Kidney tubule cell (primary cell): ENCODE measurements at places on chromosomes 7 and 10.

DNA sequence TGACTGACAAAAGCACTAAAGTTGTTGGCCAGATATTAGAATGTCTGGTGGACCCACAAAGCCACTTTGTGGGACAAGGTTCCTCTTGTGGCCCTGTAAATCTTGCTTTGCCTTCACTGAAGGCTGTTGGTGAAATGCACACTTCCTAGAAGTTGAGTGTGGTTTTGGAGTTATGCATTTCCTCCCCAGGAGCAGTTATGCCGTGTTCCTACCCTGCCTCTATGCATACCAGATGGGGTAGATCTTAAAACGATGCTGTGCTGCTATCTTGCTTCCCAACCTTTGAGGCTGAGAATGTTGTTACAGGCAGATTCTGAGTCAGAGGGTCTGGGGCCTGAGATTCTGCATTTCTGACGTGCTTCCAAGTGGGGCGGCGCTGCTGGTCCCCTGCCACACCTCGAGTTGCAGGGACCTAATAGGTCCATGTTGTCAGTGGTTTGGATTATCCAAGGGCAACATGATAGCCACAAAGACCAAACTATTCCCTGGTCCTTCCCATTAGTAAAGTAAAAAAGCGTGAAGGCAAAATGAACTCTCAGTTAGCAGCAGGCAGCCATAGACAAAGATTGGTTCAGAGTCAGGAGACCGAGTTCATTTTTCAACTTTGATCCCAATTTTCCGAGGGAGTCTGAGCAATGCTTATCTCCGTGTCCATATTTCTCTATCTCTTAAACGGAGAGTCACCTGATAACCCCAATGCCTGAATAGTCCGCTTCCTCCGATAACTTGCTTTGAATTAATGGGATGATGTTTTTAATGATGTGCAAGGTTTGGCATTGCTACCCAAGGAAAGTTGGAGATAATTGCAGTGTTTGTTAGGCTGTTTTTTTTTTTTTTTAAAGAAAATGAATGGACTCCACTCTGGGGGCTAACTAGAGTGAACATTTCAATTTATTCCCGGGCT lies 55.8 kb downstream of the CDHR3 start:
- no peak for DNase-seq

DNA sequence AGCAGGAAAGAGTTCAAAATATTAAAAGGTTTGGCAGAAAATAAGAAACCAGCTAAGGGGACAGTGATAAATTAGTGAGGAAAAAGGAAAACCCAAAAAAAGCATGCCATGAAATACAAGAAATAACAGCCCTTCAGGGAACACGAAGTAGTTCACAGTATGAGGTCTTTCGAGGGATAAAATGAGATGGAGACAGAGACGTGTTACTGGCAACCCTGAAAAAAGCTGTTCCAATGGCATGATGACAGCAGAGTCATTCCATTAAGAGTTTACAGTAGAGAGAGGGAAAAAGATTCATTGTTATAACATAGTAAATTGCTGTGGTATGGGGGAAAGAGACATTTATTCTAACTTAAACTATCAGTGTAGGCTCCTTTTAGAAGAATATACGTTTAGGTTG lies 391.2 kb downstream of the ANKRD7 start:
- DNase-seq = no peak

- DNase-seq = peak; percentile 32
Observed at GRCh38 chr10:28254290-28254985, 48.4 kb downstream of the MPP7 start.

- DNase-seq = no peak
Observed at GRCh38 chr10:61175316-61175715, 231.3 kb upstream of the RHOBTB1 start.

- DNase-seq = peak; percentile 12
Observed at GRCh38 chr7:362402-363096, 72.6 kb downstream of the FOXL3 start.

GRCh38 chr10:182441-183201 lies 47.4 kb downstream of the ZMYND11 start:
- DNase-seq = peak; percentile 34

GRCh38 chr7:55483046-55483445 lies 89.3 kb downstream of the VOPP1 start:
- DNase-seq = no peak

DNA sequence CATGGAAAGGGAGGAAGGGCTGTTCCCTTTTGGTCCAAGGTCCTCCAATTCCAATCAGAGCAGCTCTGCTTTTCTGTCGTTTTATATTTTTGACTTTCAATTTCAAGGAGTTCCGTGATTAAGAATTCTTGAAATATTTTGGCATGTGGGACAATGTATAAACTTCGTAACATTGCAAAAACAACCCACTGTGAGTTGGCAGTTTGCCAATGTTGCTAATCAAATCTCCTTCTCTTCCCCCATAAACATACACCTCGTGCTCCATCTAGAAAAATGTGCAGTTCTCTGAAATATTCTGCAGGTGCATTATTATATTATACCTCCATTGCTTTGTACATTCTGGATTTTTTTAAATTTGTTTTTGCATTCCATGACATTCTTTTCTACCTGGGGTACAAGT lies 49.8 kb downstream of the POU6F2 start:
- DNase-seq = no peak

DNA sequence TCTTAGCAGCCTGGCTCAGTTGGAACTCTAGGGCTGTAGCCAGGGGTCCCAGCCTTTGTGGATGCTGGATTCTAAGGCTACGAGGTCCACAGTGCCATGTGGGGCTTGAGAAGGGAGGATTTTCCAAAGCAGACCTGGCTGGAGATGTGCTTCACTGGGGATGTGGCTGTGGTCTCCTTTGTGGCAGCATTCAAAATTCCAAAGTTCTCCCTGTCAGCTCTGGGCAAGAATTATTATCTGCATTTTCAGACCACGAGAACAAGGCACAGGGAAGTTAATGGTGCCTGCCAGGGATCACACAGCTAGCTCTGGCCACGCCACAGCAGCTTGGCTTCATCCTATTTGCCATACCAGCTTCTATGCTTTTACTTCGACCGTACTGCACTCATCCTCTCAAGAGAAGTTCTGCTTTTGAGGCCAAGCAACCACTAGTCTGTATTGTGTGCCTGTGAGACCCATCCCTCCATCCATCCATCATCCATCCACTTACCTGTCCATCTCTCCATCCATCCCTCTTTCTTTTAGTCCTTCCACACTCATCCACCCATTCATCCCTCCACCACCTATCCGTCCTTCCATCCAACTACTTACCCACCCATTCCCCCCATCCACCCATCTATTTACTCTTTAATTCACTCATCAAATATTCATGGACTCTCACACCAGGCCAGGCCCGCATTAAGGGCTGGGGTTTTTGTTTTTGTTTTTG lies 71.5 kb downstream of the ZMIZ1 start:
- DNase-seq = peak; percentile 36

GRCh38 chr10:51075043-51075872 lies 971 bp downstream of the PRKG1 start:
- DNase-seq = no peak

- DNase-seq = no peak
Observed at GRCh38 chr10:101123085-101123814, 7.8 kb upstream of the TLX1 start.

DNA sequence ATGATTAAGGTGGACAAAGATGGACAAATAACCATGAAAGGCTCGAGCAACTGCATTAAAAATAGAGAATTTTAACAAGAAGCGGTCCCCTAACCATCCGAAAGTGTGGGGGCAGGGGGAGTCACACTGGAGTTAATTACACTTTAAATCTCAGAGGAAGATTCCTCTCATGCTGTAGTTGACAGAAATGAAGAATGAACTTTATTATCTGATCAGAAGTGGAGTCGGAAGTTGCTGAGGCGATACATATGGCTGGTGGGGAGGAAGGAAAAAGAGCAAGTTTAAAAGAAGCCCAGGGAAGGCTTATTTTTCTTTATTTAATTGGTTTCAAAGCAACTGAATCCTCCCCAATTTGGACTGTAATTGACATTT lies 102.3 kb upstream of the FAM171A1 start:
- no peak for DNase-seq

DNA sequence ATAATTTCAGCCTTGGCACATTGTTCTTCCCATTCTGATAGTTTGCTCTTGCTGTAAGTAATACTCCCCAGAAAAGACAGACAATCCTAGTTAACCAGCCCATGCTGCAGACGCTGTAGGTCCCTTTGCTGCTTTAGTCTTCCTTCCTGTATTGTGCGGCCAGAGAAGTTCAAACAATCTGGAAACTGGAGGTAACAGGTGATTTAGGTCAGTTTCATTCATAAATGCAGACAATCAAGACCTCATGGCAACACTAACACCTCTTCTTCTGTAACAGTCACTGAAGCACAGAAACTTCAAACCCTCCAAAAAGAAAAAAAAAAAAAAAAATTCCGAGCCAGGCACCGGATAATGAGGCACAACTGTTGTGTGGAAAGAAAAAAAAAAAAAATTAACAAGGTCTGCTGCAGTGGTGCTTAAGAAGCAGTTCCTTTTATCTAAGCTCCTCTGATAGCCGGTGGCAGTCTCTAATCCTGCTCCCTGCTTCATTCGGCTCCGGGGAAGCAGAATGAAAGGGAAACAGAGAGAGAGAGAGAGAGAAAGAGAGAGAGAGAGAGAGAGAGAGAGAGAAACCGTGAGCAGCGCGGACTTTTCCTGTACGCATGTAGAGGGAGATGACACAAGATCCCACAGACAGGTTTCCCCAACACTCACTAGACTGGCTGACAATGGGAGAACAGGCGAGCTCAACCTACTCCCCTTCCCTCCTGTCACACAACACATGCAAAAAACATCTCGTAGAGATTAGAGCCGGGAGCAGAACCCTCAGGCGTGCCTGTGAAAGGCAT lies at the start of gene SEMA3A:
Gene SEMA3A, minus strand, starts transcription at position 306 of the 788 bp plus-strand sequence. Its CDS starts 203 bp downstream, at position 103.
- peak; percentile 76 for DNase-seq

GRCh38 chr7:158829021-158829341 lies 328 bp downstream of the ESYT2 start:
- peak; percentile 83 for DNase-seq

DNA sequence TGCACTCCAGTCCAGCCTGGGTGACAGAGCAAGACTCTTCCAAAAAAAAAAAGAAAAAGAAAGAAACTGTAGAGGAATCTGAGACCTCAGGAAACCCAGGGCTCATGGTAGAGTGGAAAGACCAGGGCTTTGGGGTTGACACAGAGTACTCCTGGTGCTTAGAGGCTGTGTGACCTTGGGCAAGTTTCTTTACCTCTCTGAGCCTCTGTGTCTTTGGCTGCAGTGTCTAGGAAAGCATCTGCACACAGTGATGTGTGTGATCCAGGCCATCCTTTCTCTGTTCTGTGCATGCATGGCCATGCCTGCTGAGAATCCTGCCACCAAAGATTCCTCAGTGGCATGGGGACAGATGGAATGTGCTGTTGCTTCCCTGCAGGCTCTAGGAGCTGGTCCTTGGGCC lies 71.7 kb upstream of the GTF2I start:
- no peak for DNase-seq

DNA sequence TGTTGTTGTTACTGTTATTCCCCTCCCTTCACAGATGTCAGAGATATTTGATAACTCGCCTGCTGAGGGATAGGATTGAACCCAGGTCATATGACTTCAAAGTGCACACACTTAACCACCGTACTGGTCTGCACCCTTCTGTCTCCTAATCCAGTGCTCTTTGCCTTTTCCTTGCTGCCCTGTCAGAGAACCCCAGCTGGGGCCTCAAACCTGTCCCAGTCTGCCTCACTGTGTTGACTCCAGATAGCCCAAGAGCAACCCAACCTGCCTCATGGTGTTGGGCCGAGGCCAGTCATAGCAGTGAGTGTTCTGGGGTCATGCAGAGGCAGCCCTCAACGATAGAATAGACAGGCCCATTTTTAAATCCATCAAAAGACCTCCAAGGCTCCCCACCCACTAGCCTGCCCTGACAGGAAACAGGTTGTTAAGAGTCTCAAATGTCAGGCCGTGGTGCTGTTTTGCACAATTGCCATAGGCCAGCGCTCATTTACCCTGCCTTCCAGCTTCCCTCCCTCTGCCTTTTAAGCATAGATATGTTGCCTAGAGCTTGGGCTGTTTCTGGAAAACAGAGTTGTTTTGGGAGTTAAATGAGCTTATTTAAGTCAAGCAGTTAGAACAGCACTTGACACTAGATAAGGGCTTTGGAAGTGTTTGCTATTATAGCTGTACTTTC lies 37.0 kb upstream of the PDCD4 start:
- no peak for DNase-seq

DNA sequence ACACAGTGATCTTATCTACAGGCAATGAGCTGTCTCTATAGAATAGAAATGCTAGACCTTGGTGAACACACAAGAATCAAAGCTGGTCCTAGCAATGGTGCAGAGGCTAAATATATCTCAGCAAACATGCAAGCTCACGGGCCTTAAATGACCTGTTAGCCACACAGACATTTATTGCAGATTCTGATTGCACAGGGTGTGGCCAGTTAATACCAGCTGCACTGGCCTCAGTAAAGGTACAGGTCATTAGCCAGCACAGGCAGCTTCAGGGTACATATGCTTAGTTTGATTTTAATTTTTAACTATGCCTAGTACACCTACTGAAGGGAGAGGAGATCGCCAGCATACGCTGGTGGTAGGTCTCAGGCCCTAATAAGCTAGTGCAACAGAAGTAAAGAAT lies 265.4 kb upstream of the DGKB start:
- no peak for DNase-seq

DNA sequence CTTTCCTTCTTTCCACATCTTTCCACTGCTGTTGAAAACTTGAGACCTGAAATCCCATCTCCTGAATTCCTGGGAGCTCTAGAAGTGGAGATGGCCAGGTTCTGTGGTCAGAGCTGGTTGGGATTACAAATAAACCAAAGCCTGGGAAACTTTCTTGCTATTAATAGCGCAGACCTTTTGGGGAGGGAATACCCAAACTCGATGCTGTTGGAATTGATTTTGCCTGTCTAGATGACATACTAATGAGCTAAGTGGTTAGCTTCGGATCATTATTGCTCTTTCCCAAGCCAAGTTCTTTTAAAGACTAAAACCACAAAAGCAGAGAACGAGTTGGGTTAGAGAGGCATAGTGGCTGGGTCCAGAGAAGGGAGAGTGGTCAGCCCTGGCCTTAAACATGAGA lies 76.6 kb downstream of the TCF7L2 start:
- DNase-seq = peak; percentile 60

GRCh38 chr10:69088471-69088769 lies 517 bp downstream of the SRGN start:
- no peak for DNase-seq

DNA sequence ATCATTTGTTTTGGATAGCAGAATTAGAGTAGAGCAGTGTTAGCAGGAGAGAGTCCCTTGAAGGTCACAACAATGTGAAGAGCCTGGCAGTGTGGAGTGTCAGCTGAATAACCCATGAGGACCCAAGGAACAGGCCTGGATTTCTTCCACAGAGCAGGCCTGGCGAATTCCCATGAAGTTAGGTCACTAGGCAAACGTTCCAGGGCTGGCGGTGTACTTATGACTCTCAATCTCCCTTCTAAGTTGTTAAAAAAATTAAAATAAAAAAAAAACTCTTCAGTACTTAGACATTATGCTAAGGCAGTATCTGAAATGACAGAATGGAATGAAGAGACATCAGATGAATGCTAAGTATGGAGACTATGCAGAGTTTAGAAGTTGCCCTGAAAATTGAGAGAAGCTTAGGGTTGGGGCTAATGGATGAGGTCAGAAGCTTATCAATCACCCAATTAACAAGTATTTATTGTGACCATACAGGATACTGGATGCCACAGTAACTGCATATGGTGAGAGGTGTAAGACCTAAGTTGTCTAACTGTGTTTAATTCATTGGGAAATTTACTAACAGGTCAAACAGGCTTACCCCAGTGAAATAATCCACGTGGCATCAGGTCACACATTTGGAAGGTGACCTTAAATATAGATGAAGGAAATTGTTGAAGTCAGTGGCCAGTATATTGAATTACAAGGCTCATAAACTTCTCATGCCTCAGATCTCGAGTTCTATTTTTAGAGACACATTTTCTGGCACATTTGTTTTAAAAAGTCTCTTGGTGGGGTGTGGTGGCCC lies 126.2 kb upstream of the NRP1 start:
- peak; percentile 47 for DNase-seq
